ENCODE measurements at places on chromosomes 4 and X.

DNA sequence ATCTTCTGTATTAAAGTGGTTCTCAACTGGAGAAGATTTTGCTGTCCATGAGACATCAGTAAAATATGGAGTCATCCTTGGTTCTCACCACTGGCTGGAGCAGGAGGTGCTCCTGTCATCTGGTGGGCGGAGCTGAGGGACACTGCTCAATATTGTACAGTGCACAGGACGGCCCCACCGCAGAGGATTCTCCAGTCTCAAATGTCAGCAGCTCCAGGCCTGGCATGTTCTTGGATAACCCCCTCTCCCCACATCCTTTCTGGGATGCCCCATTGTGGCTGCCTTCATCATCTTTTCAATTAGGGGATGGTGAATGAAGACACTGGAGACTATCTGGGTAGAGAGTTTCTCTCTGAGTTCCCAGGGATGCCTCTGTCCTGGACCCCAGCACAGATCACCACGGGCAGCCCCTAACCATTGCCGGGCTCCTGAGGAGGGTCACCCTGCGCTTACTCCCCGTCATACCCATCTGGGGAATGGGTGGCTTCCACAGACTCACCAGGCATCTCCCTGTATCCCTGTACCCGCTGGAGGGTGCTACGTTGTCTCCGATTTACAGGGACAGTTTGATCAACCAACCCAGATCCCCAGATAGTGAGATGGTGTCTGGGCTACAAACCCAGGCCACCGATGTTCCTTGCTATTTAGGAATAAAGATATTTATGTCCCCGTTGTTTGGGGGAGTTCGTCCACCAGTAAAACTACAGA, 21.9 kb upstream of the P2RY8 start:
- DNase-seq = no peak

DNA sequence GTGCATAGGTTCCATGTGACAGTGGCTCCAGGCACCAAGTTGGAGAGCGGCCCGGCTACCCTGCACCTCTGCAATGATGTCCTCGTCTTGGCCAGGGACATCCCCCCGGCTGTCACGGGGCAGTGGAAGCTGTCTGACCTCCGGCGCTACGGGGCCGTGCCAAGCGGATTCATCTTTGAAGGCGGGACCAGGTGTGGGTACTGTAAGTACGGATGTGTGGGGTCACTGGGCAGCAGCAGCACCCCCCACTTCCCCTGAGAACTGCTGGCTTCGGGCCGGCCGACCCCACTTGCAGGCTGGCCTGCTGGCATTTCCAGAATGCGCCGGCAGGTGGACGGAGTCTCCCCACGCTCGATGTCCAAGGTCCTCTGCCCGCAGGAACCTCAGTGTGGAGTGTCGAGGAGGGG, 13.2 kb downstream of the DOK7 start:
- peak; percentile 22 for DNase-seq

DNA sequence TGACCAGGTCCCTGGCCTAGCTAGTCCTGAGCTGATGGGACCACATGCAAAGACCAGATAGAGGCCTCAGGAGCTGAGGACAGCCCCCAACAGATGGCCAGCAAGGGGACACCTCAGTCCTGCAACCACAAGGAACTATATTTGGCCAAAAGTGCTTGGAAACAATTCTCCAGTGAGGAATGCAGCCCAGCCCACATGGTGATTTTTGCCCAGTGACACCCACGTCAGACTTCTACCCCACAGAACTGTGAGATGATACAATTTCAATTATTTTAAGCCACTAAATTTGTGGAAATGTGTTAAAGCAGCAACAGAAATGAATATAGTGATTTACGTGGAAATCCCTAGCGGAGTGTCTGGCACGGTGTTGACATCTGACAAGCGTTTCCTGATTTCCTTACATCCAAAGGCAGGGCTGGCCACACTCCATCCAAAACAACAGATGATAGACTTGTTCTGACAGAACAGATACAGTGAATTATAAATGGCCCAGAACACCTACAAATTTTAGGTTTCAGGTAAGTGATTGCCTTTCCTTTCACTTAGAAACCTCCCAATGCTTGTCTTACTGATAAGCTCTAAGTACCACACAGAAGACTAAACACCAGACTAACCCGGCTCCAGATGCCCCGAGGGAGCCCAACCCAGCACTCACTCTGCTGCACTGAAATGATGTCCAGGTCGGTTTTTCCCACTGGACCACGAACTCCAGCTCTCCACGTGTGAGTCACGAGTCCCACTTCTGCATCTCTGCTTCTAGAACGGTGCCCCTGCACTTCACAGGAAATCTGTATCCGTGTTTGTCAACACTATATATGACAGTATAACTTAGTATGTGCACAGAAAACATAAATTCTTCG, 5.8 kb downstream of the AFAP1 start:
- peak; percentile 64 for DNase-seq

GRCh38 chr4:87390551-87390890, 467 bp downstream of the HSD17B11 start:
- DNase-seq = no peak

DNA sequence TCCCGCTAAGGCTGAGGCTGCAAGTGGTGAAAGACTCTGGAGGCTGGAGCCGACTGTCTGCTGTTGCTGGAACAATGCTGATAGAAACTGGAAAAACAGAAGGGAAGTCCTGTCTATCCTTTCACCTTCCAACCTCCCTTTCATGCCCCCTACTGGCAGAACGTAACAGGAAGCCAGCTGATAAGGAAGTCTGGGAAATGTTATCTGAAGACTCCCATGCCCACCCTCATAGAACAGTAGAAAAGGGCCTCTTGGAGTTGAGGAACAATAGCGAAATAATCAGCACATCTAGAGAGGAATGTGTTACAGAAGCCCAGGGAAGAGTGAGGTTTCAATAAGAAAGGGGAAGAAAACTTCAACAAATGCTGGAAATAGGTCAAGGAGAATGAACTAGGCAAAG, 117.1 kb upstream of the DKK2 start:
- DNase-seq = peak; percentile 22

GRCh38 chrX:74346088-74346487, 42.1 kb downstream of the ZCCHC13 start:
- DNase-seq = no peak

DNA sequence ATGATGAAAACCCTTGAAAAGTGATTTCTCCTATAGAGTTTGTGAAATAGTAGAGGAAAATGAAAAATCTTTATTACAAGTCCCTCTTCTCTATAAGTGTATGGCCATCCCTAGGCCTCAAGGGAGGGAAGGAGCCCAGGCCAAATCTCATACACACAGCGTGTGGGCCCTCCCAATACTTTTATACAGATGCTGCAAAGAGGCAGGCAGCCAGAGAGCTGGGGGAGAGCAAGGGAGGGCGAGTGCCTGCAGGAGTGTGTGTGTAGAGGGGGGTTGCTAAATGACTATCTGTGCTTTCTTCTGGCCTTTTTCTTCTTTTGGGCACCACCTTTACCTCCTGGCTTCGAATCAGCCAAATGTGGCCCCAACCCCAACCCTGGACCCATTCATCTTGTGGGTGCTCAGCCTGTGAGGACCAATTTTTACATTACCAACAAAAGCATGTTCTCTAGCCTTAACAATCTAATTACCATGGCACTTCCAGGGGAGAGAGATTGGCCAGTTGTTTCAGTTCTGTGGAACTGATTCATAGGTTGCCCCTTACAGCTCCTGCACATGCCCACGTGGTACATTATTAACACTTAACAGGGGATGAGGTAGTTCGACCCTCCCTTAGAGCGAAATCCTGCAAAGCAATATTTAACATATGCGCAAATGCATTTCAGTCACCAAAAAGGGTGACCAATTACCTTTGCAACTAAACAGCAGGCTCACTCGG, 2.0 kb downstream of the GPC3 start:
- no peak for DNase-seq

GRCh38 chr4:53478671-53479456, 101.4 kb downstream of the FIP1L1 start:
- no peak for DNase-seq

All from glutamatergic neuron (in vitro differentiated cells).